ENCODE measurements at places on chromosomes 2 and 18. TPM values are rescaled to one million over a fixed set of nuclear protein-coding genes. Genes with fewer than 3 reads are reported as not detected.

- peaks cover 68% of the 10 kb centered on the region for H3K4me1 ChIP-seq
- DNase-seq: no peak
- peak overlapping the region; percentile 48 for H3K27ac ChIP-seq
- H3K36me3 ChIP-seq: peaks cover 43% of the 10 kb centered on the region
Observed at GRCh38 chr2:197431858-197432257, 3.0 kb downstream of the SF3B1 start.

RIT2 gene
- total RNA-seq: not detected

GRCh38 chr2:215904101-215904500 lies 109.2 kb downstream of the MREG start:
- H3K36me3 ChIP-seq: no peaks in the 10 kb centered on the region
- H3K27ac ChIP-seq: no peak overlapping the region
- H3K27me3 ChIP-seq: peaks cover 24% of the 10 kb centered on the region
- H3K4me3 ChIP-seq: no peak overlapping the region

- H3K36me3 ChIP-seq: no peaks in the 10 kb centered on the region
- DNase-seq: no peak
- H3K4me3 ChIP-seq: no peak overlapping the region
- H3K4me1 ChIP-seq: no peaks in the 10 kb centered on the region
Observed at GRCh38 chr18:67342159-67342558, 174.4 kb downstream of the DSEL start.

ZCCHC2 gene
- total RNA-seq: 62.5 TPM

DNA sequence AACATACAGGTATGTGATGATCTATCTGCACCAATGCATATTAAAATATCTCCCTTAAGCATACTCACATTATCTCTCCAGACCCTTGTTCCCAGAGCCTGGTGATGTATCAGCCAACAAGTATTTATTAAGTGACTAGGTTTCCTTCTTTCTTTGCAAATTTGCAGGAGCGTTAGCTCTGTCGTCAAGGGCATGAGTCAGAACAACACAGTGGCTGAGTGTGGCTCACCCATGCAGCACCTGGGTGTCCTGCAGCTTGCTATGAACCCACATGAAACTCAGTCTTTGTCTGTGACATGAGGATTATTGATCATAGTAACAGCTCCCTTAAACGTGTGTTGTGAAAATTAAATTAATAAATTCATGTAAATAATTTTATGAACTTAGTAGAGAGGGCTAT lies 96.6 kb downstream of the PIEZO2 start:
- H3K4me1 ChIP-seq: no peaks in the 10 kb centered on the region
- H3K27ac ChIP-seq: no peak overlapping the region
- no peak overlapping the region for H3K4me3 ChIP-seq

QPCT gene
- total RNA-seq: not detected

DNA sequence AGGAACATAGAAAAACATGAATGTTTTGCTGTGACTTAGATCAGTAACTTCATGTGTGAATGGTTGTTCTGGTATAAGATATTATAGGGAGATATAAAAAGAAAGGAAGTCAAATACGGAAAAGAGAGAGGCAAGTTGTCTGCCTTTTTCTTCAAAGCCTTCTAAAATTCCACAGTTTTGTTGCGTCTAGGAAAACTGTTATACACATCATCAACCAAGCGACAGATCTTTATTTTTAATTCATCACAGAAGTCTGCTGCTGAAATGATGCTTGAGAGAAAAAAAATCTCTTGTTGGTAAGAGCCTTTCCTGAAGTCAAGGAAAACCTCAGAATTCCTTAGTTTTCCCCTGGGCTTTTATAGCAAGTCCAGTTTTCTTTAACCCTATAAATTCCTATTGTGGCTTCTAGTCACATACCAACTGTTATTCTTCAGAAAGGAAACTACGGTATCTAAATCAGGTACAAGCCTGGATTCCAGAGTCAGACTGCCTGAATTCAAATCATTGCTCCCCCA lies 36.3 kb upstream of the TANC1 start:
- no peak overlapping the region for H3K4me3 ChIP-seq
- H3K27me3 ChIP-seq: no peaks in the 10 kb centered on the region
- H3K27ac ChIP-seq: no peak overlapping the region
- no peaks in the 10 kb centered on the region for H3K36me3 ChIP-seq

GRCh38 chr2:71603311-71603811 lies 150.0 kb downstream of the DYSF start:
- no peak overlapping the region for H3K4me3 ChIP-seq
- peaks cover 17% of the 10 kb centered on the region for H3K4me1 ChIP-seq
- peaks cover 5% of the 10 kb centered on the region for H3K27me3 ChIP-seq
- DNase-seq: no peak
- H3K36me3 ChIP-seq: no peaks in the 10 kb centered on the region

UGT1A7 gene
- total RNA-seq: not detected

Measured in activated CD4-positive, alpha-beta T cell treated with anti-CD3 and anti-CD28 coated beads, Interleukin-2, amount 10 ng/mL, durations not matched to agents 7 days and 5 days (primary cell).